ENCODE measurements at places on chromosomes 11 and 22.

GRCh38 chr22:17607891-17608521 lies 20.5 kb downstream of the ATP6V1E1 start:
- DNase-seq: no peak

DNA sequence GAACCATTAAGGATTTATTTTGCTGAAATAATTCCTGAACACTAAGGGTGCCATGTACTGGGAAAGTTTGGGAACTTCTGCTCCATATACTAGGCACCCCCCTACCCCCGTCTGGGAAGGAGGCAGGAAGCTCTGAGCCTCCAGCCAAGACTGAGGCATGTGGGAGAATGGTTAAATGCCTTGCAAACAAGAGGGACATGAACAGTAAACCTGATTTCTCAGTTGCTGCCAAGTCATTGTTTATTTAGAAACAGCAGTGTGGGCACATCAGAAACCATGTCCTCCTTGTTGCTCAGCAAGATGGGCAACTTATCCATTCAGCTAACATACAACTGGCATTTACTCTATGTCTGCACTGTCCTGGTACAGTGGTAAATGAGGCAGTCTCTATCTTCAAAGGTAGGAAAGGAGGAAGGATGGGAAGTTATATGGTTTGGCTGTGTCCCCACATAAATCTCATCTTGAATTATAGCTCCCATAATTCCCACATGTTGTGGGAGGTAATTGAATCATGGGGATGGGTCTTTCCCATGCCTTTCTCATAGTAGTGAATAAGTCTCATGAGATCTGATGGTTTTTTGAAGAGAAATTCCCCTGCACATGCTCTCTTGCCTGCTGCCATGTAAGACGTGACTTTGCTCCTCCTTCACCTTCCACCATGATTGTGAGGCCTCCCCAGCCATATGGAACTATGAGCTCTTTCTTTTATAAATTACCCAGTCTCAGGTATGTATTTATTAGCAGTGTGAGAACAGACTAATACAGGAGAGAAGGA lies 459.1 kb downstream of the MIAT start:
- no peak for DNase-seq

DNA sequence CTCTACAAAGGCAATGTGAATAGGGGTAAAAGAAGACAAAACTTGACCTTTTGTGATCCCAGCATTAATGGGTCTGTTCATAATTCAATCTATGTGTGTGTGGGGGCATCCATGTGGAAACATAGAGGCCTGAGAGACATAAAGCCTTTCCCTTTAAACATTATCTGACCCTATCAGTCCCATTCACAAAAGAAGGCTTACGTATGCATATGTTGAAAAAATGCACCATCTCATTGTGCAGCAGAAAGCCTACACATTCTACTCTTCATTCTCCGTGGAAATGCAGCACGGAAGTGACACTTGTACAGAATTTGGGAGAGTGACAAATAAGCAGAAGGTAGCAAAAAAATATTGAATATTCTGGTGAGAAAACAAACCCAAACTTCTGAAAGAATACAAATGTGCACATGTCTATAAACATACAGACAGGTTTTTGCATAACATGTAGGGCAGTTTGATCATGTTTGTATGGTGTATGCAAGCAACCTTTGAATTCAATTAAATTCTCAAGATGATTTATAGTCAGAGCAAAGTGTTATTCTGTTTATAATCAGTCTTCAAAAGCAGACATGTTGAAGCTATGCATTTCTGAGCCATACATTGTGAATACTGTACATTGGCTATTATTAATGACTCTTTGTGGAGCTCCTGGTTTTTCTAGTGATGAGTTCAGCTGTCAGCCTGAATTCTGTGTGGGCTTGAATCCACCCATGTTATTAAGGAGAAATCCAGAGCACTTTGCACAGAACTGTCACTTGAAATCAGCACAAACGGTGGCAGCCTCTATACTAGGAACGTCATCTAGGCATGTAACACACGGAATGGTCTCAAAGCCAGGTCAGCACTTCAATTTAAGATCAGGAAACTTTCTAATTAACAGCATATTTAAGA lies 236.8 kb downstream of the DCDC1 start:
- no peak for DNase-seq

GRCh38 chr22:25666308-25666707 lies 75.7 kb upstream of the MYO18B start:
- no peak for DNase-seq

DNA sequence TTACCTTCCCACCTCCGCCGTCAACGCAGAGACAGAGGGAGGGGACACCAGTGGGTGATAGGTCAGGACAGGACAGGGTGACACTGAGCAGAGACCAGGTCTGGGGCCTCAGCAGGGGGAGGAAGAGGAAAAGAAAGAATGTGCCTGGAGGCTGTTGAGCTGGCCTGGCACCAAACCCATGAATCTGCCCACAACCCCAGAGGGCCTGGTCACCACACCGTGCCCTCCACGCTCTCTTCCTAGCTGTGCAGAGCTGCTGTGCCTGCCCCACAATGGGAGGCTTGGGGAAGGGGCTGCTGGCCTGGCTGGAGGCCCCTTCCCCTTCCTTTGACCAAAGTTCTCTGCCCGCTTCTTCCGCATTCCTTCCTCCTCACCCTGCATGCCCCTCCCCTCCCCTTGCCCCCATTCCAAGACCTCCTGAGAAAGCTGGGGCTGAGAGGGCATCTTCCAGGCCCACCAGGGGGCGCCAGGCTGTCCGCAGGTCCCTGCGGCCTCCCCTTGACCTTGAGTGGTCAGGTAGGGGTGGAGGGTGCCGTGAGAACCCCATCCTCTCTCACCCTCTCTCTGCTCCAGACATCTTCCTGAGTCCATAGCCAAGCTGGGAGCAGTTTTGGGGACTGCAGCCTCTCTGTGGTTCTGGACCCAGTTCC lies 11.0 kb upstream of the CACNA1I start:
- DNase-seq: no peak

DNA sequence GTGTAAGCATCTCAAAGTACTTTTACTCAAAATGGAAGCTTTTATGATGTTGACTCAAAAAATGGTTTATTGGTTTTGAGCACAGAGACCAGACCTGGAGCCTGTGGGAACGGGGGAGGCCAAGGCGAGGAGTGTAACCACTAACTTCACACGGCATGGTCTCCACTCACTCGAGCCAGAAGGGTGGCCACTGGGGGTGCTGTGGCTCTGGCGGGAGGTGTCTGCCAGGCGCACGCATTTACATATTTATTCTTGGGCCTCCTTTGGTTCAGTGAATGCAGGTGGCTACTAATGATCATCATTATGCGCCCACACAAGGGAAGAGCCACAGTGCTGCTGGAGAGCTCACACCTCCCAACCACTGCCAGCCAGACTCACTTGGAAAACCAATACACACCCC lies 64.6 kb downstream of the FLRT1 start:
- DNase-seq: no peak

GRCh38 chr22:41915035-41915785 lies at the start of gene SHISA8:
TSS of gene SHISA8 (minus strand) at chr22:41915074. CDS start at chr22:41914667, 407 bp downstream.
- no peak for DNase-seq

DNA sequence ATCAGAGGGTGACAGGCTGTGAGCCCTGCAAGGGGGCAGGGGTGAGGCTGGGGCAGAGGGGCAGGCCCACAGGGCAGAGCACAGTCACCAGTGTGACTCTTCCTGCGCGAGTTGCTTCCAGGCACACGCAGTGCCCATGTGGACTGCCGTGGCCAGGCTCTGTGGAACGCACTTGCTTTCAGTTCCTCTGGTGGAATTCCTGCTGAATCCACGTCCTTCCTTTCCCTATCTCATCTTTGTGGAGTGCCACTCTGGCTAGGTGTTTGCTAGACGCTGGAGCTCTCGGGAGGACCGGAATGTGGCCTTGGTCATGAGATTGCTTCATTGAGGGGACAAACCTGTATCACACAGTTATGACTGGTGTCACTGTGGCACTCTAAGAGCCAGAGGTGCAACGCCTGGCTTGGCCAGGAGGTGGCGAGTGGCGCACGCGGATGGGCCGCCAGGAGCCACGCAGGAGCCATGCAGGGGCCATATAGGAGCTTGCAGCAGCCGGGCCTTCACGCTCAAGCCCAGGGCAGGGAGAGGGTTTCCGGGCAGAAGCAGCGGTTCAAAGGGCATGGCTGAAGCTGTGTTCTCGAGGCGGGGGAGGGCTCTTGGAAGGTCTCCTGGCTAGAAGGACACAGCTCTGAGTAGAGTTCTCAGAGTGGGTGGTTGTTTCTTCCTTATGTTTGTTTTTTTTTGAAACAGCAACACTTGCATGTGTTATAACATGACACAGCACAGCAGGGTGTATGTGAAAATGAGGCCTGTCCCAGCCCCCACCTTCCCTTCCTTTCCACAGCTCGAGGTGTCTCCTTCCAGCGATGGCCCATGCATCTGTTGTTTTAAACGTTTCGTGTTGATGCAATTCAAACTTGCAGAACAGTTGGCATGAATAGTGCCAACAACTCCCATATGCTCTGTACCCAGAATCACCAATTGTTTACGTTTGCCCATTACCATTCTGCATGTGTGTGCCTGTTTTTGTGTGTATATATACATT lies 36.2 kb downstream of the TBC1D22A start:
- DNase-seq: peak; percentile 59

DNA sequence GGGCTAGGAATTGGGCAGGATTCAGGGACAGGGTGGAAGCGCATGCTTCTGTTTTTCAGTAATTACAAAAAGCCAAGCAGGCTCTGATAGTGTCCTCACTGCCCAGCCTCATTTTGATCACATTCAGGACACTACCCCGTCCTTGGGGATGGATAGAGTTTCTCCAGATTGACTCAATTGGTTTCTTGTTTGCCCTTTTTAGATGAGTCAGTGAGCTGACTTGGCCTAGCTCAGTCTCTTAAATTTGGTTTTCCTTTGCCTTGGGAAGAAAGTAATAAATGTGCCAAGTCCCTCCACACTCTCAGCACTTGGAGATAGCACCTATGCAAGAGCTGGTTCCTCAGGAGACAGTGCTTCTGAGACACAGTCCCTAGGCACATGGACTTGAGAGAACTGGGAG lies 25.5 kb downstream of the DKK3 start:
- peak; percentile 69 for DNase-seq

DNA sequence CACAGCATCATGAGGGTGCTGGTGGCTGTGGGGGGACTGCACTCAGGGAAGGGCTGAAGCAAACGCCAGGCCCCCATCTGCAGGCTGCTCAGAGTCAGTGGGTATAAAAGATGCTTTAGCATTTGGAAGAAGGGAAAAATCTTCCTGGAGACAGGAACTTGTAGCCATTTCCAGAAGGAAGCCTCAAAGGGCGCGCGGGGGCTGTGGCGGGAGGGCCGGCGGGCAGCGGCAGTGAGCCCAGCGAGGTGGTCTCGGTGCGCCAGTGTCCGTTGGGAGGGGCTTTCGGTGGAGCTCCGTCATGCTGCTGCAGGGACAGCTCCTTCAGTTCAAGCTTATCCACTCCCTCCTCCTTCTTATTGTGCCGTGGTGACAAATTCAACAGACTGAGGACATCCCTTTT lies 63.0 kb upstream of the PITPNB start:
- no peak for DNase-seq

- DNase-seq: peak; percentile 96
Measured at GRCh38 chr11:74820763-74821162, 72.1 kb downstream of the RNF169 start.

DNA sequence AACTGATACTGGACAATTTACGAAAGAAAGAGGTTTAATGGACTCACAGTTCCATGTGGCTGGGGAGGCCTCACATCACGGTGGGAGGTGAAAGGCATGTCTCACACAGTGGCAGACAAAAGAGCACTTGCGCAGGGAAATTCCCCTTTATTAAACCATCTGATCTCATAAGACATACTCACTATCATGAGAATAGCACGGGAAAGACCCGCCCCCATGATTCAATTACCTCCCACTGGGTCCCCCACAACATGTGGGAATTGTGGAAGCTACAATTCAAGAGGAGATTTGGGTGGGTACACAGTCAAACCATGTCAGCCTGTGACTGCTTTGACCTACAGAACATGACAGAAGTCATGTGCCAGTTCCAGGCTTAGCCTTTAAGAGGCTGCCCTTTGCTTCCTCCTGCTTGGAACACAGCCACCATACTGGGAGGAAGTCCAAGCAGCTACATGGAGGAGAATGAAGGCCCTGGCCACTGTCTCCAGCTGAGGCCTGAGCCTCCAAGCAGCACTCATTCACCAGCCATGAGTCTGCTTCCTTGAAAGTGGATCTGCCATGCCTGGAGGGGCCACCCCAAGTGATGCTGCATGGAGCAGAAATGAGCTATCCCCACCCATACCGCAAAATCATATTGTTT lies 10.9 kb upstream of the GAL start:
- DNase-seq: no peak

GRCh38 chr11:119496469-119496868 lies 73.5 kb upstream of the THY1 start:
- DNase-seq: no peak

DNA sequence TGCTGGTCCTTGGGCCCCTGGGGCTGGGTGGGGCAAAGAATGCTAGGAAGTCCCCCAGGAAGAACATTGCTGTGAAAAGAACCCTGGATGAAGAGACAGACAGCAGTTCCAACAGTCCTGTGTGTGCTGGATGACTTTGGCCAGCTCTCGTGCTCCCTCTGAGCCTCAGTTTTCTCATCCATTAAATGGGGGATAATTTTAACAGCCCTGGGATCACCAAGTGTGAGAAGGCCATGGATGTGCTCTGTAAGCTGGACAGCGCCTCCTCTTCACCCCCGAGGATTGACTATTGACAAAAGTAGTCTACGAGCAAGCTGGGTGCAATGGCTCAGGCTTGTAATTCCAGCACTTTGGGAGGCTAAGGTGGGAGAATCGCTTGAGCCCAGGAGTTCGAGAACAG lies 2.5 kb downstream of the LARGE2 start:
- no peak for DNase-seq

GRCh38 chr11:117316197-117316961 lies at the start of gene BACE1:
TSS of gene BACE1 (minus strand) at chr11:117316256. CDS start at chr11:117315795, 461 bp downstream.
- DNase-seq: peak; percentile 86

GRCh38 chr11:35262056-35262455 lies 123.1 kb downstream of the CD44 start:
- DNase-seq: no peak

DNA sequence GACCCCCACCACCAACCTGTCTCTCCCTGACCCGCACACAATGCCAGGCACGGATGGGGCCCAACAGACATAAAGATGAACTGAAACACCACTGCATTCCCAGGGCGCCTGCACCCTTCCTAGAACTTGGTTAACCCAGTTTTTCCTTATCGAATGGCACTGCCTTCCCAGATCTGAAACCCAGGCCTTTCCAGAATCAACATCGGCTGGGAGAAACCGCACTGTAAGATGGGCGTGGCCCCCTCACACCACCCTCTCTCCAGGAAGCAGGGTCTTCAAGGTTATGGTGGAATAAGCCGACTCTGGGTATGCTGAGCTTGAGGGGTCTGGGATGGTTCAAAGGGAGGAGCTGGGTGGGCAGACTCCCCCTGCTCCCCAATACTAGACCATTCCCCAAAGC lies 23.1 kb downstream of the LRFN4 start:
- DNase-seq: no peak

DNA sequence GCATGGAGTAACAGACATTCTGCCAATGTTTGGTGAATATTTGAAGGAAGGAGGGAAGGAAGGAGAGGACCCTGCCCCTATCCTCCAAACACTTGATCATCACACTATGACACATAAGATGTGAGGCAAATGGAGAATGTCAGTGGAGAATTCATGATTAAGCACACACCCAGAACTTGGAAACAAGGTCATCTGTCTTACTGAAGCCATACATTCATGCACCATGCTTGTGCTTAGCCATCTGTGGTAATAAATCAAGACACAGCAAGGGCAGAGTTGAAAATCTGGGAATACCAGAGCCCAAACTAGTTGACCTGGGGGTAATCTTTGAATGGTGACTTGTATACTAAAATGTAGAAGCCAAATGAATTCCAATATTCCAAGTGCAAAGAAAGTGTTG lies 7.9 kb upstream of the TIMP3 start:
- no peak for DNase-seq

- peak; percentile 85 for DNase-seq
Measured at GRCh38 chr11:72483412-72484186, 49.3 kb upstream of the CLPB start.

GRCh38 chr11:70397336-70397982 lies 870 bp upstream of the CTTN start:
- peak; percentile 11 for DNase-seq
